ENCODE measurements at places on chromosomes 2 and 18.

GRCh38 chr18:4603955-4604354, 148.8 kb upstream of the DLGAP1 start:
- DNase-seq: no peak

DNA sequence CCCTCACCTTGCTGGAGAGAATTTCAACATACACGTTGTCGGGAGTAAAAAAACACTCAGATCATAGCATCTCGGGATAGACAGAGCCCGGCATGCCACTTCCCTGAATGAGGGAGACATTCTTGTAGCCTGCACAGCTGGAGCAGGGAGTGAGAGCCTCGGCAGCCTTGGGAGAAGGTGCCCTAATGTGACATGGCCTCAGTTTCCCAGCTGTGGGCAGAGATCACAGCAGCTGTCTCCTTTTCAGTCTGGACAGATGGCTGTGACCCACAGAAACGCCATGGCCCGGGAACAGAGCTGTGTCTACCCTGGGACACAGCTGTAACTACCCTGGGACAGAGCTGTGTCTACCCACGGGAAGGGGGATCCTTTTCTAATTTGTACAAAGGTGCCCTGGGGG, 55.9 kb downstream of the HS1BP3 start:
- DNase-seq: no peak

DNA sequence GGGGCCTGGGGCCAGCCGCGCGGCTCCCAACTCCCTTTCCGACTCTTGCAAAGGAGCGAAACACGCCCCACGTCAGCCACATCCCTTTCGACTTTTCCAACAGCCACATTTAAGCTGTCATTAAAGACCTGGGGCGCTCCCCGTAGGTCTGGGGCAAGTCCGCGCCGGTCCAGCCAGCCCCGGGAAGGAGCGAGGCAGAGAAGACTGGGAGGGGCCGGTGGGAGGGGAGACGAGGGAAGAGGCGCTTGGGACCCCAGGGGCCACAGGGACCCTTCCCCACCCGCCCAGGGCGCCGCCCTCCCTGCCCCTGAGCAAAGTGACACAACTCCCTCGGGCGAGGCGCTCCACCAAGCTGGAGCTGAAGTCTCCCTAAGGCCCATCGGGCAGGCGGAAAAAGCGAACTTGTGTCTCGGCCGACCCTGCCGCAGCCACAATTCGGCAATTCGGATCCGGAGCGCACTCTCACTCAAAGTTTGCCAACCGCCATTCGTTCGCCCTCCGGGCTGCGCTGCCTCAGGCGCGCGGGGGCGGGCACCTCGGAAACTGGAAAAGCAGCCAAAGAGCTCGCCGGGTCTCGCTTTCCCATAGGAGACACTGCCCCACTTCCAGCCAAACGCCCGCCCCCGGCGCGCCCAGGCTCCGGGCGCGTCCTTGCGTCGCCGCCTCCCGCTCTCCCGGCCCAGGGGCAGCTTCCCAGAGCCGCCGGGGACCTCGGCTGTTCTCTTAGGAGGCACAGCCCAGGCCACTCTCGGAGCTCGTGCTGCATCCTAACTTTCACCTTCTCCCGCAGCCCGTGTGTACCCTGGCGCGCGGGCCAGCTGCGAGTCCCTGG, 1.1 kb upstream of the KCTD1 start:
- DNase-seq: no peak

DNA sequence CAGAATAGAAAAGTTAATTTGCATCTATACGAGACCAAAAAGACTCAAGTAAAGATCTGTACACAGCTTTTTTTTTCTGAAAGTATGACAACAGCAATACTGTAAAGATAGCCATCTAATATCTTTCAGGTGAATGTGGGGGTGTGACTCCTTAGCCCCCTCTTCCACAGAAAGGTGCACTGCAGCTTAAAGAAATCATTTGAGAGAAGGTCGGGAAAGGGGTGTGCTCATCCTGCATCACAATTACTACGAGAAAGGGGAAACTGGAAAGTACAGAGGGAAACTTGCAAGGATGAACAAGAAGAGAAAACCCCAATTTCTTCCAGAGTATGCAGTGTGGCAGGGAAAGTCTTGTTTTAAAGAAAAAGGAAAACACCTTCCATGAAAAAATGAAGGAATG, 255.6 kb downstream of the CCDC178 start:
- DNase-seq: no peak

DNA sequence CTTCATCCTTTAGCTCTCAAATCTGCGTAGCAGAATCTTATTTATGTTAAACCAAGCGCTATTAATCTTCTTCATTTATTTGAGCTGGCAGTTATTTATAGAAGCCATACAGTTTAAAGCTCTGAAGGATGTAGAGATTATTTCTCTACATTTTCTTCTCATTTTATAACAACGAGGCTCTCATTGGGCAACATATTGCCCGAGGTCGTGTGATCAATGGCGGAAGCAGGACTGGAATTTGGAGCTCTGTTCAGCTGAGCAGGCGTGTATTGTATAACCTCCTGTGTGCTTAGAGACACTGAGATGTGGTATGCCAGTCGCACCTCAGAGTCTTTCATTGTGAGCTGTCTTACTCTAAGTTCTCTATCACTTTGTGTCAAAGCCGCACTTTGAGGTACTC, 17.5 kb upstream of the DRC1 start:
- DNase-seq: no peak
